Fibroblast of skin of scalp (primary cell): ENCODE measurements at places on chromosomes 1 and 21.
A peak's percentile ranks its signal among the peaks of the same experiment; 100 is the strongest.

DNA sequence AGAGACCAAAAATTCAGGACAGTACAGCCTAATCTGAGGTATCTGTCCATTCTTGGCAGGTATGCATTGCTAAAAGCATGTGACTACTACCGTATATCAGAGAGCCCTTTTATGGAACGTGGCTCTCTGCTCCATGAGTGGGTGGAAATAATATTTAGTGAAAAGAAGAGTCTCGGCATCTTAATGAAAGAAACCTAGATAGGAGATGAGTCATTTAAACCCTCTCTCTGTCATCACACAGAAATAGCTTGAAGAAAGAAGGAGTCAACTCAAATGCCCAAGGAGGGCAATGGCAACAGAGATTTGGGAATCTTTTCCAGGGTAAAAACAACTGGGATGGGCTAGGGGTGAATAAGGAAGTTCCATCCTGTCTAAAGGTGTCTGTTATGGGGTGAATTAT is 528.2 kb downstream of the SMYD3 start:
- peak; percentile 24 for DNase-seq

DNA sequence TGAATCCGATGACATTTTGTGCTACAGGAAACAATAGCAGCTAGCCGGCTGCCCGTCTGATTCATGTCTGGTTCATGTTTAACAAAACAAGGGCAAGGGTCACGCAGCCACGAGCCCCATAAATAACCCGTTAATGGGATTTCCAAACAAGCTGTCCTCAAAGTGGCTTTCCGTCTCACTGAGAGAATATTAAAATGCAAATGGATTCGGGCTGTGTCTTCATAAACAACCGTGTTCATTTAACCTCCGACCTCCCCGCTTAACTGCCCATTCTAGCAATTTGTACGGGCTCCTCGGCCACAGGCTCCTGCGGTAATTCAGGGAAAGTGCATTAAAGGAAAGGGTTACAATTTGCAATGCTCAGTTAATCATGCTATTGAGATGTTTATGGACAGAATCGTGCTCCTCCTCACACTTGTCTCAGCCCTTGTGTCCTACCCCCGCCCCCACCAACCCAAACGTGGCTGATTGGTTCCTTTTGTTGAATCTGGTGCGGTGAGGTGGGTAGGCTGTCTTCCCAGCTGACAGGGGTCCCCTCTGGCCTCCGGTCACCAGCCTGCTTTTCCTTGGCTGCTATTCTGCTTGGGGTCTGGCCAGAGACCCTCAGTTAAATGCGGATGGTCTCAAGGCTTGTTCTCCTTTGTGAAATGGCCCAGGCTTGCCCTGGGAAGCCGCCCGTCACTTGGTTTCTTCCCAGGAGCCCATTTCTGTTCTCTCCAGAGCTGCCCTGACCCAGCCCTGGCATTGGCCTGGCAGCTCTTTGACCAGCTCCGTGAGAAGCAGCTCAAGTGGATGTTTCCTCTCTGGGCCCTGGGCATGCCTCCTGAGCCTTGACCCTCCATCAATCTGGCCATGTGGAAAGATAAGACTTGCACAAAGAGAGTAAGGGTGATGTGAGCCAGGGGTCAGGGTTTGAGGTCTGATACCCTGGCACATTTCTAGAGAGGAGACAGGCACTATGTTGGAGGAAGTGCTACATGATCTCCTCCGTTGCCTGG is 200.7 kb upstream of the POU3F1 start:
- no peak for DNase-seq

- peak; percentile 38 for DNase-seq
Observed at GRCh38 chr1:26861889-26862378, 1.0 kb upstream of the SFN start.

GRCh38 chr1:212101735-212102134 is 66.2 kb downstream of the DTL start:
- no peak for DNase-seq

DNA sequence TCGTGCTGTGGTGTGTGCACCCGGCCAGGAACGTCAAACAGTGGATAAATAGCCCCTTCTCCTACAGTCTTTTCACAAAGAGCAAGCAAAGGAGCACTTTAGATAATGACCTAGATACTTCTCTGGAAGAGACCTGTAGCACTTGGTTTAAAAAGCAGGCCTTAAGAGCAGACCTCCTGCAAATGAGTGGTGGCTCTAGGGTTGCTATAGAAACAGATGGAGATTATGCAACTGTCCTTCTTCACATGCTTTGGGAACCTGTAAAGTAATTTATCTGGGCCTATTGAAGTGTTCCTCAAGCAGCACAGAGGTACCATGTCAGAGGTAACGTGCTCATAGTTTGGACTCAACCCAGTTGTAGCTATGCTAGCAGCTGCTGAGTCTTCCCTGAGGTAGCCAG is 208.2 kb upstream of the KIAA0040 start:
- no peak for DNase-seq
